ENCODE measurements at places on chromosomes 7 and 10.

DNA sequence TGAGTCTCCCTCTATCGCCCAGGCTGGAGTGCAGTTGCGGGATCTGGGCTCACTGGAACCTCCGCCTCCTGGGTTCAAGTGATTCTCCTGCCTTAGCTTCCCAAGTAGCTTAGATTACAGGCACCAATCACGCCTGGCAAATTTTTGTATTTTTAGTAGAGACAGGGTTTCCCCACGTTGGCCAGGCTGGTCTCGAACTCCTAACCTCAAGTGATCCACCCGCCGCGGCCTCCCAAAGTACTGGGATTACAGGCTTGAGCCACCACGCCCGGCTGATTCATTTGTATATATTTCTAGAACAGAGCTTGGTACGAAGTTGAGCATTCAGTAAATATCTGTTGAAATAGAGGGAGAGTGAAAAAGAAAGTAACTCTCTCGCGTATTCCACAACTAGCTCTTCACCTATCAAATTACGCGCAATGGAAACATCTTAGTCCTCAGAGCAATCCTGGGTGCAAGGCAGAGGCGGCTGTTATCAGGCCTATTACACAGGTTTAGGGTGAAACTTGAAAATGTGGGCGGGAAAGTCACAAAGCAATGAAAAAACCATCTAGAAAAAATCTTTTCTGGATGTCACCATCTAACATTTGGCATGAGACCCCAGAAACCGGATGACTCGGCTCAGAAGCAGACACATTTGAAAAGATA, 707 bp upstream of the GHITM start:
- no peak for DNase-seq

GRCh38 chr10:12782537-12782936, 219.0 kb downstream of the CCDC3 start:
- DNase-seq = no peak

- DNase-seq = no peak
Measured at GRCh38 chr7:143882020-143882603, 19.9 kb downstream of the TCAF1 start.

GRCh38 chr7:7671361-7671760, 30.8 kb downstream of the UMAD1 start:
- DNase-seq = no peak

- no peak for DNase-seq
Measured at GRCh38 chr7:98837630-98837972, 32.2 kb downstream of the TMEM130 start.

- no peak for DNase-seq
Measured at GRCh38 chr10:114181971-114182370, 2.8 kb downstream of the TDRD1 start.

- DNase-seq = no peak
Measured at GRCh38 chr10:12357525-12358151, 8.3 kb downstream of the CAMK1D start.

DNA sequence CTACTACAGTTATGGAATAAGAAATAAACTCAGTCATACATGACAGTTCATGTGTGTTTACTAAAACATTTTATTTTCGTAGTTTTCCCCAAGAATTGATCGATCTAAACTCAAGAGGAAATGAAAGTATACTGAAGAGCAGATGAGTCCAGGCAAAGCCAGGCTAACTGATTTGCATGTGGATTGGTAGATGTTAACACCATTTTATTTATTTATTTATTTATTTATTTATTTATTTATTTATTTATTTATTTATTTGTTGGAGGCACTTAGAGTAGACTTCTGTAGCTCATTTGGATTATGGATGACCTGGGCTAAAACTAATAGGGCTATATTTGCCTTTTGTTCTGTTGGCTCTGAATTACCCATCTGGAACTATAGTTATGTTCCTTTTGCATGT, 68.5 kb upstream of the DKK1 start:
- no peak for DNase-seq

GRCh38 chr7:22220941-22221340, 136.0 kb downstream of the RAPGEF5 start:
- no peak for DNase-seq

GRCh38 chr7:19519443-19520021, 189.3 kb downstream of the POLR1F start:
- DNase-seq = peak; percentile 4

- no peak for DNase-seq
Measured at GRCh38 chr10:125113691-125114371, 46.5 kb downstream of the CTBP2 start.

- DNase-seq = no peak
Measured at GRCh38 chr10:126569513-126570244, 100.8 kb downstream of the C10orf90 start.

GRCh38 chr10:27747096-27747451, 1.5 kb upstream of the MKX start:
- no peak for DNase-seq

GRCh38 chr7:36686499-36686898, 37.8 kb downstream of the AOAH start:
- peak; percentile 76 for DNase-seq

GRCh38 chr10:36670621-36671402, 454.6 kb upstream of the ANKRD30A start:
- no peak for DNase-seq

DNA sequence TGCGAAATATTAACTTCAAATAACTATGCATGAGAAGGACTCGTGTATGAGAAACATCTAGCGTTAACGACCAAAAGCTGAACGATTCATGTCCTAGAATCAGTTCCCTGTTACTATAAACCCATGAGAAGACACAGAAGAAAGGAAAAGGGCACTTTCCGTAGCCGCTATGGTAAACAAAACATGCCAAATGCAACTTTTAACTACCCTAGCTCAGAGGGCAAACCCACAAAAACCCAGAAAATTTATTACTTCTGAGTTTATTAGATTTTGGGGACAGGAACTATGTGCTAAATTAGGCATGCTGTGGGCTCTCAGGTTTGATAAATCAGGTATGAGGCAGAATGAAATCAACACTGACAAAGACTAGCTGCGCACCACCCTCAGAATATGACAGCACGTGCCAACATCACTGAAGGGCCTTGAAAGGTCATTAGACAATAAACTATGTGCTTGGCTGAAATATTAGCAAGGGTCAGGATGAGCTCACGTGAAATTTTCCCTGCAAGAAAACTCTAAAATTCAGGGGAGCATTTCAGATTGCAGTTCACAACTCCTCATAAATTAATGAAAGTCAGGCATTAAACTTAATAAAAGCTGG, 102.6 kb downstream of the GLI3 start:
- no peak for DNase-seq

GRCh38 chr10:29285624-29286051, 3.2 kb upstream of the LYZL1 start:
- DNase-seq = no peak

- no peak for DNase-seq
Measured at GRCh38 chr7:149196151-149196704, 882 bp downstream of the ZNF282 start.

GRCh38 chr7:83415840-83416239, 233.1 kb downstream of the SEMA3E start:
- DNase-seq = no peak

DNA sequence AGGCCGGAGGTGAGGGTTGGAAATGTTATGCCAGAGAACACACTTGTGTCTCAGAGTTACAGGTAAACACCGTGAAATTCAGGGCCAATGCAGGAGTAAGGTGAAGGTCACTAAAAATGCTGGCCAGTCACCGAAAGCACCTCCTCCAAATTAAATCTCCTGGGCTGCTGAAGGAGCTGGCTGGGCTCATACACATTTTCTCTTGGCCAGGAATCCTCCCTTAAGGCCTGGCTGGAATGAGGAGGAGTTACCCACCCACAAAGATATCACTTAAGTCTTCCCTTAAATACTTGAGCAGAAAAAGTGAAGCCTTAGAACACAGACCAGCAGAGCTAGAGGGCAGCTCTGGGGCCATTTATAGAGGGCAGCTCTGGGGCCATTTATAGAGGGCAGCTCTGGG, 46.3 kb downstream of the HTRA1 start:
- DNase-seq = no peak

- DNase-seq = no peak
Measured at GRCh38 chr7:121140790-121141189, 152.3 kb downstream of the CPED1 start.

GRCh38 chr7:123539871-123540270, 5.5 kb upstream of the IQUB start:
- no peak for DNase-seq

DNA sequence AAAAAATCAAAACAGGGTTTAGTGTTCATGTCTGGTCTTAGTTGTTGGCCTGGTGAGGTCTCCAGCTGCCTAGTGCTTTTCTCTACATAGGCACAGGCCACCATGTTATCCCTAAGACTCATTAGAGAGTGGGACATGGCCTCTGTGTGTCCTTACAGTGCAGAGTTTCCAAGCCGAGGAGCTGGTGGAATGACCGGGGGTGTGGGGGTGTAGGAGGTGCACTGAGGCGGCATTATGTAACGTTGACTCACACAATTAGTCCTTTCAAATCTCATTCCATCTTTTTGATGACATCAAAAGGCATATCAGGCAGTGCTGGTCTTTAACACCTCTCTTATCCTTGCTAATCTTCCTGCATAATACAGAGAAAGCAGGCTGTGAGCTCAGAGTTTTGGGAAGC, 71.3 kb downstream of the MTPN start:
- no peak for DNase-seq

DNA sequence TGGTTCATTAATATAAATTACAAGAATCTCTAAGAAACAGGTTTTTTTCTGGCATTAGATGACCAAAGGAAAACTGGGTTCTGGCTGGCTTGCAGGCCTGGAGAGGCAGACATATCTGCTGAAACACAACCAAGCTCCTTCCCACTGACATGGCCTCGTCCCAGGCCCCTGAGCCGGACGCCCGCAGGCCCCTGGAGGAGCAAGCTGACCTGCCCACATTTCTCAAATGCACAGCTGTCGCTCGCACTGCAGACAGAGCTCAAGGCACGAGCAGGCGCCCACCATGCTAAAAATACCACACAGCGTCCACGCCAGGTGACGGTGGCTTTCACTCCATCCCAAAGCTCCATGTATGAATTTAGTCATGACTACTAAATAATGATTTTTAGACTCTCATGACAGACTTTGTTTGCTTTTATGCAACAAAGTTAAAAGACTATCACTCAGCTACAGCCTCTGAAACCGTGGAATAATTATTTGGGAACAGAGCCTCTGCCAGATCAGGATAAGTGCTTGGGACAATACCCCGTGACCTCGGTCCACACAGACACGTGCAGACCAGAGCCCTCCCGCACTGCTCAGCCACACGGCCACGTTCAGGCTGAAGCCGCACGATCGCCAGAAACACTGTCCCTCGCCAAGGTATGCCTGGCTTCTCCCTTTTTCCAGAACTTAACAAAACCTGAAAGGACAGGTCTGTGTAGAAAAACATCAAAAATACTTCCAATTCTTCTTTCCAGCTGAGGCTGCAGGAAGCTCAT, 71.1 kb downstream of the DIP2C start:
- no peak for DNase-seq

- no peak for DNase-seq
Measured at GRCh38 chr7:115779561-115779960, 251.0 kb downstream of the TFEC start.

DNA sequence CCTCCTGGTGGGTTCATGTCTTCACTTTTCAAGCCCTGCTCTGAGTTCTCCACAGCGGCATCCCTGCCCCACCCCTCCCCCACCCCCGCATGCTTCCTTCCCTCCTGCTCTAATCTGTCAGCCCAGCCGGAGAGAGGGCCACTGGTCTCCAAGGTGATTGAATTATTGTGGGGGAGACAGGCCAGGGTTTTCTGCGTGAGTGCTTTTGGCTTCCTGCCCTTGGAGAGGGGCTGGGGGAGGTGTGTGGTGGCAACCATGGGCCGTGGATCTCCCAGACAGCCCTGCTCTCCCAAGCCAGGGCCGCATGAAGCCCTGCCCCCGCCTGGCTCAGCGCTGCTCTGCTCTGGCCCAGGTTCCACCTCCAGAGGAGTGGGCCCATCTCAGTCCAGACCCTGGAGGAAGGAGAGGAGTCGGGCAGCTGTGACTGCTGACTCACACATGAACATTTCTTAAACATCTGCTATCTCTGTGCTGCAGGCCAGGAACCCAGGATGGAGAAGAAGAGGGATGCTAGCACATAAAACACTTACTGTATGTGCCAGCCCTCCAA, 109.9 kb downstream of the ZMIZ1 start:
- DNase-seq = no peak

- peak; percentile 82 for DNase-seq
Measured at GRCh38 chr10:116417821-116418220, 9.8 kb upstream of the PNLIPRP3 start.

DNA sequence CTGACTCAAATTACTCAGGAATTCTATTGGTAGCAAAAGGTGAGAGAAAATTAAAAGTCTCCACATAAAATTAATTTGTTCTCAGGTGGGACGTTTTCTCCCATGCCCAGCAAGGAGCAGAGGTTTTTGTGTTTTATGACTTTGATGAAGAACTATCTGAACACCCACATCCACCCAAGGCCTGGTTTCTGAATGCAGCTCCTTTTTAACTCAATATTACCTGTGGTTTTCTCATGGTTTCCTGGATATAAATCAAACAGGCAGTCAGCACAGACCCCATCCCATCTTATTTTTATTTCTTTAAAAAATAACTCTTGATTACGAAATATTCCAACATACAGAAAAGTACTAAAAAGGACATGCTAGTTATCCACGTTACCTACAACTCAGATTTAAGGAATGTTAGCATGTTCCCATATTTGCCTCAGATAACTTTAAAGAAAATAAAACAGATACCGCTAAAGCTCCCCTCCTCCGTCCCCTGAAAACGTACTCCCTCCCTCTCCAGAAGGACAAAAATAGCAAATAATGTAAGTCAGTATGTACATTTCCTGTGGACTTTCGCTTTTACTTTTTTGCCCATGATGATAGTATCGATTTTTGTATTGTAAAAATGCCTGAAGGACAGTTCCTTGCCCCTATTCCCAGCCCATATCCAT, 43.4 kb downstream of the GLI3 start:
- no peak for DNase-seq

DNA sequence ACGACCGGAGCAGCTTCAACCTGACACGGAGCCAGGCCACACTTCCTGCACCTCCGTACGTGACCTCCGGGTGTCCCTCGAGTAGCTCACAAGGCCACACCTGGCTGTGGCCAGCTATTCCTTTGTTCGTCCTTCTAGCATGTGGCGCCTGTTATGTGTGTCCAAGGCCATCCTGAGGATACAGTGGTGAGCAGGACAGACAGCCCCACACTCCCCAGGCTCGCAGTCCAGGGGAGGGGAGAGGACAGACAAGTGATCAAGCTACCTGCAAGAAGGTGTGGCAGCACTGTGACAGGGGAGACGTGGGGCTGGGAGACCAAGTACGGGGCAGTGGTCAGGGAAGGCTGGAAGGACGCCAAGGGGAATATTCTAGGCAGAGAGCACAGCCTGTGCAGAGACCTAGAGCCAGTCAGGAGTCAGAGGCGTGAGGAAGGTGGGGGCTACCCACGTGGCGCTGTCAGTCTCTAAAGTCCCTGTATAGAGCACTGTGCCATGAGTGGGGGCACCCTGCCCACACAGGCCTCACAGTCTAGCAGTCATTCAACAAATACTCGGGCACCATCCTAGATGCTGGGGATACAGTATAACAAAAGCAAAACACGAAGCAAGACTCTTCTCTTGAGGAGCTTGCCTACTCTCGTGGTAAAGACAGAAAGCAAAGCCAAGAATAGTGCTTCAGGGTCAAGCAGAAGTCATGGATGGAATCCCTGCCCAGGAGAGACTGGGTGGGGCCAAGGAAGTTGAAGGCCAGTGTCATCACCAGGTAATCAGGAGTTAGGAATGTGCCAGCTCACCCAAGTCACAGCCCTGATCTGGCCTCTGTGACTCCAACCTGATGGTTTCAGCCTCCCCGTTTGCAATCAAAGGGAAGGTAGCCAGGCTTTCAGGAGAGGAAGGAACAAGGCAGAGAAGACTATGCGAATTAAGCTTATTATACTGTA, 58.6 kb downstream of the PROSER2 start:
- DNase-seq = peak; percentile 89

GRCh38 chr7:151437866-151438516, 1.9 kb downstream of the CRYGN start:
- no peak for DNase-seq
